ENCODE measurements at places on chromosomes 7 and 10.

- DNase-seq, result no peak
These were observed 178.4 kb downstream of the SH3PXD2A start for GRCh38 chr10:103676851-103677417.

DNA sequence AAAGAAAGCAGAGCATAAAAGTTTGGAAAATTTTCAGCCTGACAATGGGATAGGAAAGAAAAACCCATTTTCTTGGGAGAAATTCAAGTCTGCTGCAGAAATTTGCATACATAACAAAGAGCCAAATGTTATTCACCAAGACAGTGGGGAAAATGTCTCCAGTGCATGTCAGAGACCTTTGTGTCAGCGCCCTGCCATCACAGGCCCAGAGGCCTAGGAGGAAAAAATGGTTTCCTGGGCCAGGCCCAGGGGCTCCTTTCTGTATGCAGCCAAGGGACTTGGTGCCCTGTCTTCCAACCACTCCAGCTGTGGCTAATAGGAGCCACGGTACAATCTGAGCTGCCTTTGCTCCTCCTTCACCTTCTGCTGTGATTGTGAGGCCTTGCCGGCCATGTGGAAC is 189.1 kb upstream of the PITRM1 start:
- no peak for DNase-seq

DNA sequence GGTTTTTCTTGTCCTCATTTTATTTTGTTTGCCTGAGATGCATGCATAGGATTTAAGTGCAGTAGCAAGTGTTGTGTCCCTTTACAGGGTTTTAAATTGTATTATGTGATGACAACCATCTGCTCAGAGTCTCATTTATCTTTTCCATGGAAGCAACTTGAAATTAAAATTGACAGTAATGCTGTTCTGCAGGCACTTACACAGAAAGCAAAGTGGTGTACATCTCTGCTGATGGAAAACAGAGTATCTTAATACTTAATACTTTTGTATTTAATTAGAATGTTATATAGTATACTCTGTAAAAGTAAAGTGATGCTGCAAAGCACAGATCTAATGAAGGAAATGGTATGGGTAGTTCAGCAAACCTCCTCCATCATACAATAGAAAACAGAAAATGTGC is 482.9 kb downstream of the POM121L12 start:
- DNase-seq, result no peak

DNA sequence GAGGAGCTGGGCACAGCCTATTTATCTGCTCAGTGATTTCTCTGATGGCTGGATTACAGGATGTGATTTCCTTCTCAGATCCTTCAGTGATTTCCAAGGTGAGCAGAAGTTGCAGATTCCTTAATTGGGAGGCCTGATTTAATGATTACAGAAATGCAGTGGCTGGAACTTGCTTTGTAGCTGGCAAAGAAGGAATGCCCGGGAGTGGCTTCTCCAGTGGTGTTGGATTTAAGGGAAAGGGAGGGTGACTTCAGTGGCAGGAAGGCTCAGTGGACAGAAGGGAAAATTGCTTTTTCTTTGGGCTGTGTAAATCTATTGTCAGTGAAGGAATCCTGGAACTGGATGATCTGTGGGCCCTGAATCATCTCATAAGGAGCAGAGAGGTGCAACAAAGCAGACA is 5.1 kb downstream of the SORCS3 start:
- no peak for DNase-seq

- DNase-seq, result no peak
These were observed 53.5 kb downstream of the NRF1 start for GRCh38 chr7:129665013-129665401.

DNA sequence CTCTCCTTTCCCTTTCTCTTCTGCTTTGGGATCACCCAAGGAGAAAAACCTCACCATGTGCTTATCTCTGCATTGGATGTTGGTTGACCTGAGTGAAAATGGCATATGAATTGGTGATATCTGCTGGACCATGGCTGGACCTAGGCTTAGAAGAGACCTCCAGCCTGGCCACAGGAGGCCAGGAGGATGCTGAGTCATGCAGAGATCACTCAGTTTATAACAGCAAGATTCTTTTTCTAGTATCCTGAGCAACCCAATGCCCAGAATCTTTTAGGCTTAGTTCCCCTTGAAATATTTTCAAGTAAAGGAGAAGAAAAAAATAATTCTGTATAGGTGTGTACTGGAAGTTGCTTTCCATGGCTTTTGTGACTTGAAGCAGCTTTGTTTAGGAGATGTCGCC is 236.3 kb downstream of the KLF6 start:
- no peak for DNase-seq

- DNase-seq, result no peak
These were observed 174.6 kb downstream of the FRMD4A start for GRCh38 chr10:14156104-14156503.

DNA sequence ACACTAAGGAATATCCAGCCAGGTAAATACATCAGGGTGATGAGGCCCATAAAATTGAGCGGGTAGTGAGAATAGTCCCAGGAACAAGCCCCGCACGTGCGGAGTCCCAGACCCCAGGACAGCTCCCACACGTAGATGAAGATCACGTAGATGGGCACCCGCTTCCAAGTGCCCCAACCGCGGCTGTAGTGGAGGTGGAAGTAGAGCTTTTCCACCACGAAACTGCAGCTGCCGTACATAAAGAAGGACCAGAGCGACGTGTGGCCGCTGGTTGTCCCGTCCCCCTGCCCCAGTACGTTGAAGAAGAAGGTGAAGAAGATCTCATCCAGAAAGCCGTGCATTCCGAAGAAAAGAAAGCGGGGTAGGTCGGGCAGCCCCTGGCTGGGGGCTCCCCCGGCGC is 948 bp downstream of the TMEM229A start:
- no peak for DNase-seq

GRCh38 chr10:12419262-12419847 is 70.0 kb downstream of the CAMK1D start:
- DNase-seq, result peak; percentile 53

DNA sequence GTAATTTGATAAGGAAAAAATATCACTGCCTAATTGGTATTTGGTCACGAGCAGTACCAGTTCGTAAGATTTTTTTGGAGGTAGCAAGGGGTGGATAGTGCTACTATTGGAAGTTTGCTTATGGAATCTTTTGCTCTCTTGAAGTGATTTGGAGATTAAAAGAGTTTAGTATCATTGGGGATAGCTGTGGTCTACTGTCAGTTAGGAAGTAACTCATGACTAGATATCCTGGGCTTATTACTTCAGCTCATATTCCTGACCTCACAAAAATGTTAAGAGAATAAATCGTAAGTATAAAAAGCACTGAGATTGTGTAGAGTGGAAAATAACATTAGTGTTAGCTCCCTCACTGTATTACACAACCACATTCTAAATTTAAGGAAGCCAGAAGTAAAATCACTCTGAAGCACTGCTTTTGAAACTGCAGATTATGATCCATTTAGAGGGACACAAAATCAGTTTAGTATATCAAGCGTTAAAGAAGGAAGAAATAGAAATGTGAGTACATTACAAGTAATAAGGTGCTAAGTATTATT is 22.6 kb downstream of the SGPL1 start:
- no peak for DNase-seq

DNA sequence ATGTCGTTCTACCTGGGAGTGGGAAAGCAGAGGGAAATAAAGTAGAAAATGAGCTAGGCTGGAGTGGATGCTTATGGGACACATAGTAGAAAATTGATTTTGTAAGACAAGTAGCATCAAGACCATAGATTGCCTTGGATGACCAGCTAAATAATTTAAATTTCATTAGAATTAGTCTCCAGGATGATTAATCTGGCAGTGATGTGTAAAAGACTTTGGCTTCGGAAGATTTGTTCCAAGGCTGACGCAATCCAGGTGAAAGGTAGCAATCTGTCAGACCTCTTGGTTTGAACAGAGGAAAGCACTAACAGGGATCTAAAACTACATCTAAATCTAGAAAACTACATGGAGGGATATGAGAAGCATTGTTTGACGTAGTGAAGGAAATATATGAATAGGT is 236.5 kb downstream of the ARL4A start:
- no peak for DNase-seq

All from activated CD8-positive, alpha-beta memory T cell treated with anti-CD3 and anti-CD28 coated beads for 4 hours (primary cell).